ENCODE measurements at places on chromosomes 11 and 22. TPM values are rescaled to one million over a fixed set of nuclear protein-coding genes. Genes with fewer than 3 reads are reported as not detected.

Gene ARHGAP8
- total RNA-seq, result 0.97 TPM

Gene TPBGL
- total RNA-seq, result not detected

Gene CAPRIN1
- 172 TPM for total RNA-seq

Gene MS4A12
- total RNA-seq, result not detected

- peak; percentile 2 for DNase-seq
Observed at GRCh38 chr11:131422496-131422895, 52.1 kb downstream of the NTM start.

GRCh38 chr22:44002997-44003396 lies 21.1 kb upstream of the PARVB start:
- no peak for DNase-seq

GRCh38 chr22:46462726-46463371 lies 74.6 kb downstream of the CELSR1 start:
- peak; percentile 60 for DNase-seq

DNA sequence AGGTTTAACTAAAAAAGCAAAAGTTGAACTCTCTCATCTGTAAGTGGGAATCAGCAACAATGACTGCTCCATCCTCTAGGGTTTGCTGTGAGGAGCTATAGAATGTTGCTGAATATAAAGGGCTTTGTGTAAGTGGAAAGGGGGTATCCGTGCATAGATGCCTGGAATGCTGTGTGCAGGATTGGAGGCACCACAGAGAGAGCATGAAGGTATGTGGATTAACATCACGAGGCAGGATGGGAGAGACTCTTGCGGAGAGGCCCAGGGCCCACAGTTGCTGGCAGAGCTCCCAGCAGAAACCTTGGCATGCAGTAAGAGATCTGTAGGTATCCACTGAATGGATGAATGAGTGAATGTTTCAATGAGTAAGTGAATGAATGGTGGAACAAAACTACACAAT lies 298.7 kb upstream of the DDI1 start:
- DNase-seq, result no peak

DNA sequence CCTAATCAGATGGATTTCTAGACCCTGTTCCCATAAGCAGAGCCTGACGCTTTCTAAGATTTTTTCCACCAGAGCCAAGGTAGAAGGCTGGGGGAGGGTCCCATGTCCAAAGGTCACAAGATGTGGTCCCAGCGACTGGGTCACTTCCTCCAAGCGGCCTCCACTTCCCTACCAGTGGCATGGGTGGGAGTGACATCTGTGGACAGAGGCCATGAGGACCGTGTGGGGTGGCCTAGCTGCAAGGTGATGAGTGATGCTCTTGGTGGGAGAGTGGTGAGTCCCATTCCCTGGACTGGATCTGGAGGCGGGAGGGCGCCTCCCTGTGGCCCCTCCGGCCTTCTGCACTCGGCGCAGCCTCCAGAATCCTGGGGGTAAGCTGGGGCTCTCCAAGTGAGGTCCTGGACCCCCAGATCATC lies 32.4 kb upstream of the PRR5 start:
- no peak for DNase-seq

DNA sequence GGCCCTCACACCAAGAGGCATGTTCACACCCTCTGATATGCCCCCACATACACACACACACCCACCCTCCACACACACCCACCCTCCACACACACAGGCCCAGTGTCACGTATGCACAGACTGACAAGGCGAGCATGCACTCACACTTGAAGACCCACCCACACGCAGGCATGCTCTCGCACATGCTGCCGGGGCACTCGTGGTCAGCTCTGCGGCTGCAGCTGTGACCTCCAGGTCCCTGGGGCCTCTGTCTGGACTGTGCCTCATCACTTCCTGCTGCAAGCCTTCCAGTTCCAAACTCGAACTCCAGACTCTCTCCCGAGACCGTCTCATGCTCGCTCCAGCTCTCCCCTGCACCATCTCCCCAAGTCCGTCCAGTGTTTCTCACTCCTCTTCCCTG lies 9.5 kb downstream of the DCHS1 start:
- peak; percentile 87 for DNase-seq

DNA sequence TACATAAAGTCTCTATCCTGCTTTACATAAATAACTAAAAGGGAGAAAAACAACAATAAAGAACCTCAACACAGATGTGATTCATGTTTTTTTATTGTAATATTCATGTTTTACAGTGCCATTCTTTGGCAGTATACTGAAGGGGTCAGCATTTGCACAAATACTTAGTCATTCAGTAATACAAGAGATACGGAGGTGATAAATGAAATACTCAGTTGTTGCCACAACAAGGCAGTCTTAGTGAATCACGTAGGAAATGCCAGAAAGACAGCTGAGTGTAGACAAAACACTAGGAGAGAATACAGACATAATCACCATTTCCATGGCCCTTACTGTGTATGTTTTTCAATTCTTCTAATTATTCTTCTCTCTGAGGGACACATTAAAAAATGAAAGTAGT lies 910.4 kb downstream of the METTL15 start:
- DNase-seq, result peak; percentile 77

GRCh38 chr11:5240458-5240857 lies 6.2 kb upstream of the HBD start:
- no peak for DNase-seq

DNA sequence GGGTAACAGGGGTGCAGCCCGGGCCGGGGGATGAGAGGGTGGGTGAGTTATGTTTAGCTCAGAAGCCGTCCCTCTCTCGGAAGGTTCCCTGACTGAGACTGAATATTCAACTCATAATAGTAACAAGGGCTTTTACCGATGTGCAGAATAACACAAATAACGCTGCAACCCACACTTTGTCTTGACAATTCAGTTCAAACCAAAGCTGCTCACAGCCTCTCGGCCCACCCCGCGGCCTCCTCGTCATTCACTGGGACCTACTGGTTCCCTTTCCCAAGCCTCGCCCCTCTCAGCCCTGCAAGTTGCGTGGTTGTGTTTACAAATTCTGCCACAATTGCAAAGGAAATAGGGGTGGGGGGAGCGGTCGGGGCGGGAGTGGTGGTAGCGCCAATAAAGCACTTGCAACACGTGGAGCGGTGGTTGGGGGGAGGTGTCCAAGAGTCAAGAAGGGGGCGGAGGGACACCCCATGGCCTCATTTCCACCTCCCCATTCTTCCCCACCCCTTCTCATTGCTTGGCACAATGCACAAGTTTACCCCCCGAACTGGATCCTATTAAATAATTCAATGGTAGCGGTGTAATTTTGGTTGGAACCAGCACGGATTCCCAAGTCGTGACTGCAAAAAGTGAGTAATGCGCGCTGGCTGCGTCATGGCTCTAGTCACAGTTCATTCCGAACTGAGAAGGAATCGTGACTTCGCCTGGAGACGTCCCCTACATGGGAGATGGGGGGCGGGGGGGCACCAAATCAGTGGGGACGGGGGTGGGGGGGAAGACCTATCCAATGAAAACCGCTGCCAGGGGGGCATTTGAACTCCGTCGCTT lies 102.0 kb upstream of the HSD17B12 start:
- peak; percentile 13 for DNase-seq
